Putamen (tissue), 1 donor: ENCODE measurements at places on chromosomes 5 and 9.

GRCh38 chr5:30600892-30601291, 592.6 kb upstream of the CDH6 start:
- no peak for DNase-seq

GRCh38 chr9:20187318-20187717, 398.5 kb upstream of the SLC24A2 start:
- no peak for DNase-seq

DNA sequence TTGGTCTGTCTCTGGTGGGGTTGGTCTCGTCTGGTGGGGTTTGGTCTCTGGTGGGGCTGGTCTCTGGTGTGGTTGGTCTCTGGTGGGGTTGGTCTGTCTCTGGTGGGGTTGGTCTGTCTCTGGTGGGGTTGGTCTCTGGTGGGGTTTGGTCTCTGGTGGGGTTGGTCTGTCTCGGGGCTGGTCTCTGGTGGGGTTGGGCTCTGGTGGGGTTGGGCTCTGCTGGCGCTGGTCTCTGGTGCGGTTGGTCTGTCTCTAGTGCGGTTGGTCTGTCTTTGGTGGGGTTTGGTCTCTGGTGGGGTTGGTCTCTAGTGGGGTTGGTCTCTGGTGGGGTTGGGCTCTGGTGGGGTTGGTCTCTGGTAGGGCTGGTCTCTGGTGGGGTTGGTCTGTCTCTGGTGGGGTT, 16.3 kb upstream of the CD74 start:
- no peak for DNase-seq

GRCh38 chr9:133489253-133490190, 10.6 kb upstream of the SLC2A6 start:
- DNase-seq = no peak

GRCh38 chr5:95087816-95088317, 197.0 kb downstream of the MCTP1 start:
- DNase-seq = no peak

DNA sequence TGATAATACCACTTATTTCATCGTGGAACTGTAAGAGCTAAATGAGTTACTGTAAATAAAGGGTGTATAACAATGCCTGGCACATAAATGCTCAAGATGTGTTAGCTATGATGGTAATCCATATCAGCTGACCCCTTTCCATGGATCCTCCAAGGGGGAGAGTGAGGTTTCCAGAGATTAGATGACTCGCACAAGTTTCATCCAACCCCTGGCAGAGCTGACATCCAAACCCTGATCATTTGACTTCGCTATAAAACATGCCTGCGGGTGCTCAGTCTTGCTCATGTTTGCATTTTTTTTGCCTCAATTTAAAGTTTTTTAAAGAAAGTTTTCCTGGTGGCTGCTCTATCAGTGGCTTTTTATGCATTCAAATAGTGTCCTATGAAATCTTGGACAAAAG, 145.7 kb upstream of the SMIM23 start:
- no peak for DNase-seq

DNA sequence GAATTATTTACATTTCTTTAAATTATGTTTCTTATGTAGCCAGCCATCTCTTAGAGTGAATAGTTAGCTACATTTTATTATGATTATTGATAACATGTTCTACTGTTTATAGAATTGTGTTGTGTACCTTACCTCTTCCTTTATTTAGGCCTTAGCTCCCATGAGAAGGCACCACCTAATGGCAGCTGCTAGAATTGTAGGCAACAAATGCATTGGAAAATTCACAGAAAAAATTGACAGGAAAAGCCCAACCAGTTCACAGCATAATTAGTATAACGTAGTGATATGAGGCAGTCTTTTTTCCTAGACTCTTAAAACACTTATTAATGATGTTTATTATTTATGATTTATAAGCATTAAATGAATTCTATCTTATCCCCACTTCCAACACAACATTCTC, 175.8 kb downstream of the WDR70 start:
- DNase-seq = no peak

DNA sequence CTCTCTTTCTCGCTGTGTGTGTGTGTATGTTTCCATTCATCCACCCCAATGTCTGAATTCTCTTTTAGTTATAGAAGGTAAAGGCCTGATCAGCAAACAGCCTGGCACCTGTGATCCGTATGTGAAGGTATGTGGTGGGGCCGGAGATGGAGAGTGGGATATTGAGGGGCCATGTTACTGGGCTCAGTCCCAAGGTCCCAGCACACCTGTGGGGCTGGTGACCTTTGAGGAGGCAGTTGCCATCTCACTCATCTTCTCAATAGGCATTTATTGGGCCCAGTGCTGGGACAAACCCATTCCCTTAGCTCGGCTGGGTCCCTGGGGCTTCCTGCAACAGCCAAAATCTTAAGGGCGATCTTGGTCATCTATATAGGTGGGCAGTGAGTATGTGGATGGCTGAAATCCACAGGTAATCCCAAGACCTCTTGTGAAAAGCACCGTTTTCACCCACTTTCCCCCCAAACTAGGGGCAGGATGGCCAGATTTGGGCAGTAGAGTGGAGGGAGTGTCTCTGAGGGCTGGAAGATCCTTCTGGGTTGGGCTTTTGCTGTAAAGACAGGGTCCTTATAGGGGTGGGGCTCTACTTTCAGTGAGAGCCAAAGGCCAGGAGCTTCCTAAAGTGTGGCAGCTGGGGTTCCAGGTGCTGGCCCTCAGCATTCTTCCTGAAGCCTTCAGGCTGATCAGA, 19.6 kb downstream of the RGS3 start:
- no peak for DNase-seq

GRCh38 chr5:123007182-123007581, 29.3 kb downstream of the PPIC start:
- no peak for DNase-seq

DNA sequence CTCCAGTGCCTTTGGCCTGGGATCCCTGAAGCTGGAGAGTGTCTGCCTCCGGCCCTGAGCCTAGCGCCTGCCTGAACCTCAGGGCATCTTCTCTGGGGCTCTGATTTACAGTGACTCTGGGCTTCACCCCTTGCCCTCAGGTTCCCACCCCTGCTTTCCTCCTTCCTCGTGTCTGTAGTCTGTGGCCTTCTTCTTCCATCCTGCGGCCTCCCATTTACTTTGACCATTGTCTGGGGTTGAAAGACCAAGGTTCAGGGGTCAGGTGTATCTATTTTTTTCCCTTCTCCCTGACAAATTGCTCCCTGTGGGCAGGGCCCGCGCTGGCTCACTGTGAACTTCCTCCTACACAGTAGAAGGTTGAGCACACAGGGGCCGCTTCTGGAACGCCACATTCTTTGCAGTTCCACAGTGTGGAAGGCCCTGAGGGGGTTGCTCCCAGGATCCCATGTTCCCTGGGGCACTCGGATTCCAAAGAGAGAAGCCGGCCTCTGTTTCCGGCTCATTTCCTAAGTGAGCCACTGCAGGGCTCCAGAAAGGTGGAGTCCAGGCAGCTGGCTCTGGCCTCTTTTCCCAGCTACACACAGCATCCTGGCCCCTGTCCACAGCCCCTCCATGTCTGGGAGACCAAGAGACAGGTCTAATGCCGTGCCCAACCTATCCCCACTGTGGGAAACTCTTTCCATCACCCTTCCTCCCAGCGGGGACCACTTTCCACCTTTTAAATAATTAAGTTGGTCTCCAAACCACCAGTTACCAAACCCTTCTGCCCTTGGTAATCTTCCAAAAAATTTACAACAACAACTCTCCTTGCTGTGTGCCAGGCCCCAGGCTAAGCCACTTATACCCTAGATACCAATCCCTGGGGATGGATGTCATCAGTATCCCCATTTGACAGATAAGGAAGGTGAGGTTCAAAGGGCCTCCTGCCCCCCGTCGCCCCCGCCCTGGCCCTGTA, 140.3 kb upstream of the IER5L start:
- DNase-seq = no peak

DNA sequence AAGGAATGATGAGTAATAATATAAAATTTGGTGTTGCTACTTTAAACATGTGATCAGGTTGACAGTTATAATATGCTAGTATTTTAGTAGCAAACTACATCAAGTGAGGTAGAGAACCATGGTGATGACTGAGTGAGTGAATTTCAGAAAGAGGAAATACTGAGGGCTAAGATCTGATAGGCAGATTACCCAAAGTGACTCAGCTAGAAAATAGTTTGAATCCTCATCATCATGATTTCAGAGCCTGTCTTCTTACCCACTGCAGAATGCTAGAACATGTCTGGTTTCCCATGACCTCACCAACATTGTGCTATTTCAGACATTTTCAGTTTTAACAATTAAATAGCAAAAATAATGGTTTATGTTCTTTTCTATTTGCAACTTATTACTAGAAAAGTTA, 602.1 kb downstream of the TAF11L14 start:
- no peak for DNase-seq

GRCh38 chr5:99005506-99005905, 76.7 kb upstream of the CHD1 start:
- DNase-seq = no peak
